ENCODE measurements at places on chromosomes 5 and 9. TPM values are rescaled to one million over a fixed set of nuclear protein-coding genes. Genes with fewer than 3 reads are reported as not detected.

STPG3 gene
- not detected for polyA plus RNA-seq

ZNF782 gene
- polyA plus RNA-seq, result 0.62 TPM

IFNB1 gene
- polyA plus RNA-seq, result not detected

TEX48 gene
- polyA plus RNA-seq, result not detected

LRRC19 gene
- polyA plus RNA-seq, result not detected

WNK2 gene
- polyA plus RNA-seq, result not detected

PDZD2 gene
- polyA plus RNA-seq, result 0.65 TPM

CCDC69 gene
- polyA plus RNA-seq, result 4.0 TPM

NEUROG1 gene
- polyA plus RNA-seq, result not detected

MELK gene
- 19.1 TPM for polyA plus RNA-seq

LCN9 gene
- not detected for polyA plus RNA-seq

C9orf153 gene
- polyA plus RNA-seq, result not detected

ZBTB43 gene
- 3.2 TPM for polyA plus RNA-seq

ARL14EPL gene
- not detected for polyA plus RNA-seq

TRIM7 gene
- polyA plus RNA-seq, result 2.2 TPM

PCDHB11 gene
- 0.13 TPM for polyA plus RNA-seq

ABLIM3 gene
- polyA plus RNA-seq, result 14.9 TPM

CAMK2A gene
- not detected for polyA plus RNA-seq

CDH12 gene
- 0.03 TPM for polyA plus RNA-seq

SUSD3 gene
- polyA plus RNA-seq, result not detected

C5orf52 gene
- polyA plus RNA-seq, result not detected

FOXD4L6 gene
- polyA plus RNA-seq, result not detected

CBY3 gene
- not detected for polyA plus RNA-seq

FST gene
- 20.8 TPM for polyA plus RNA-seq

SLCO6A1 gene
- polyA plus RNA-seq, result not detected

PCDHGA6 gene
- 2.7 TPM for polyA plus RNA-seq

MAST4 gene
- polyA plus RNA-seq, result 42.9 TPM

PCDHB3 gene
- 0.22 TPM for polyA plus RNA-seq

BARHL1 gene
- not detected for polyA plus RNA-seq

ANKRD18A gene
- 0.11 TPM for polyA plus RNA-seq

TEK gene
- 20.4 TPM for polyA plus RNA-seq

RLN2 gene
- polyA plus RNA-seq, result 0.43 TPM

AIF1L gene
- 19.8 TPM for polyA plus RNA-seq

GNA14 gene
- 2.1 TPM for polyA plus RNA-seq

PCDHB4 gene
- polyA plus RNA-seq, result 0.10 TPM

EIF4E1B gene
- polyA plus RNA-seq, result not detected

PTPA gene
- 108 TPM for polyA plus RNA-seq

SPINK7 gene
- polyA plus RNA-seq, result not detected

GHR gene
- polyA plus RNA-seq, result 0.22 TPM

NSMF gene
- 66.9 TPM for polyA plus RNA-seq

ZFP2 gene
- polyA plus RNA-seq, result 0.07 TPM

ERMP1 gene
- 7.7 TPM for polyA plus RNA-seq

DOCK8 gene
- 0.54 TPM for polyA plus RNA-seq

RXRA gene
- polyA plus RNA-seq, result 15.4 TPM

SLC6A19 gene
- not detected for polyA plus RNA-seq

FBXO38 gene
- polyA plus RNA-seq, result 18.6 TPM

EFNA5 gene
- polyA plus RNA-seq, result 9.9 TPM

TAF1L gene
- not detected for polyA plus RNA-seq

TMEM232 gene
- not detected for polyA plus RNA-seq

PCDHGB7 gene
- polyA plus RNA-seq, result 6.5 TPM

TPPP gene
- 0.08 TPM for polyA plus RNA-seq

IL5 gene
- polyA plus RNA-seq, result not detected

ENTPD2 gene
- polyA plus RNA-seq, result 0.03 TPM

SOWAHA gene
- polyA plus RNA-seq, result not detected

ICE1 gene
- 7.0 TPM for polyA plus RNA-seq

ZNF300 gene
- polyA plus RNA-seq, result 3.4 TPM

KLF9 gene
- polyA plus RNA-seq, result 6.6 TPM

CCNJL gene
- 21.3 TPM for polyA plus RNA-seq

All from endothelial cell of umbilical vein (primary cell).